AG04450 (cell line): ENCODE measurements at places on chromosomes 5 and 9.

DNA sequence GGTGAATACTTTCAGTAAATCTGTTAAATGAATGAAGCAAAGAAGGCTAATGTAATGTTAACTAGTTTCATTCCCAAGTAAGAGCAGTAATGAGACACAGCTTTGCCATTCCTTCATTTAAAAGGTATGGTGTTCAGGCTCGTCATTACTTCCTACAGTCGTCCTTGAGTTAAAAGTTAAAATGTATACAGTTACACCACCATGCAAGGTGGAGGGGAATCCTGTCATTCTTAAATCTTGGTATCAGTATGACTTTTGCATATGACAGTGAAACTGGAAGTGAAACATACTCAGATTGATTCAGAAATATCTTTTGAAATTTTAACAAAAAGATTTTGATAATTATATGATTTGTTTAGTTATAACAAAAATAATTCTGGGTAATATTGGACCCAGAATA, 25.9 kb downstream of the MTRR start:
- DNase-seq: no peak

- DNase-seq: no peak
These were observed 36.2 kb upstream of the ADAM19 start for GRCh38 chr5:157611571-157612476.

GRCh38 chr5:57642066-57642465, 159.5 kb upstream of the ACTBL2 start:
- no peak for DNase-seq

GRCh38 chr9:14535161-14535955, 157.9 kb downstream of the ZDHHC21 start:
- no peak for DNase-seq

- DNase-seq: no peak
These were observed 142.6 kb upstream of the ST8SIA4 start for GRCh38 chr5:101045689-101046088.

DNA sequence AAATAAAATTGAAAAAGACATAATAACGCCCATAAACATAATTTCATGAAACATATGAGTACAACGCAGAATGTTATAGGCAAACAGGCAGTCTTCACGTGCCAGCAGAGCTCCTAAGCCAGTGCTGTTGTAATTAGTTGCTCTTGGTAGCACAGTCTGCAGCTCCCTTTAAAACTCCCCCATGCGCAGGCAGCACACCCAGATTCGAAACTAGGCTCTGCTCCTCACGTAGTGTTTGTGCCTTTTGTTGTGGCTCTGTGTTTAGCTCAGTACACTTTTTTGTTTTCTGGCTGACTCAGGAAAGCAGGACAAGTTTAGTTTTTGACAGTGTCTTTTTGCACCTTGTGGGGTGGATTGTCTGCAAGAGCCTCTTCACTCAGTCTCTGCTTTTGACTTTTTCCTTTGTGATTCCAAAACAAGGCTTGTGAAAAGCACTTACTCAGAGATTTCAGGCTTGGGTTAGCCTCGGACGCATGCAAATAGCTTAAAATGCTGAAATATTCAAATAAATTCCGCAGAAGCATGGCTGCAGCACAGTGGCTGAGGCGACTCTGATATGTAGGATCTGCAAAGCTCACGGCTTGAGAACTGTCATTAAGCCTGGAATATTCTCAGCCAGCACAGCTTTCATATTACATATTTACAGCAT, 113.6 kb downstream of the IRX1 start:
- no peak for DNase-seq

DNA sequence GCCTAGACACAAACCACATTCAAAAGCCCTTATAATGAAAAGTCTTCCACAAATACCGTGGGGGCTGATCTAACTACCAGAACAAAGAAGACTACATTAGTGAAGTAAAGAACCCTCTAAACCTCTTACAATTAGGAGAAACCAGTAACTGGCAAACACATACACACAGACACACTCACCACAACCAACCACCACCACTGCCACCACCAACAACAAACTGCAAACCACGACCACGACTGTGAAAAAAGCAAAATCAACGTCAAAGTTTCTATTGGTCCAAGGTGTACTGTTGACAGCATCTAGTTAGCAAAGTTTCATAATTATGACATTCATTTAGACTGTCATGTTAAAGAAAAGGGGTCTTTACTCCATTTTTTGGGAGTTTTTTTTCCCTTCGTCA, 2.7 kb downstream of the CDO1 start:
- no peak for DNase-seq

- no peak for DNase-seq
These were observed 130.7 kb upstream of the LHFPL2 start for GRCh38 chr5:78779262-78779661.

- no peak for DNase-seq
These were observed 6.8 kb upstream of the TOR2A start for GRCh38 chr9:127741831-127742434.

DNA sequence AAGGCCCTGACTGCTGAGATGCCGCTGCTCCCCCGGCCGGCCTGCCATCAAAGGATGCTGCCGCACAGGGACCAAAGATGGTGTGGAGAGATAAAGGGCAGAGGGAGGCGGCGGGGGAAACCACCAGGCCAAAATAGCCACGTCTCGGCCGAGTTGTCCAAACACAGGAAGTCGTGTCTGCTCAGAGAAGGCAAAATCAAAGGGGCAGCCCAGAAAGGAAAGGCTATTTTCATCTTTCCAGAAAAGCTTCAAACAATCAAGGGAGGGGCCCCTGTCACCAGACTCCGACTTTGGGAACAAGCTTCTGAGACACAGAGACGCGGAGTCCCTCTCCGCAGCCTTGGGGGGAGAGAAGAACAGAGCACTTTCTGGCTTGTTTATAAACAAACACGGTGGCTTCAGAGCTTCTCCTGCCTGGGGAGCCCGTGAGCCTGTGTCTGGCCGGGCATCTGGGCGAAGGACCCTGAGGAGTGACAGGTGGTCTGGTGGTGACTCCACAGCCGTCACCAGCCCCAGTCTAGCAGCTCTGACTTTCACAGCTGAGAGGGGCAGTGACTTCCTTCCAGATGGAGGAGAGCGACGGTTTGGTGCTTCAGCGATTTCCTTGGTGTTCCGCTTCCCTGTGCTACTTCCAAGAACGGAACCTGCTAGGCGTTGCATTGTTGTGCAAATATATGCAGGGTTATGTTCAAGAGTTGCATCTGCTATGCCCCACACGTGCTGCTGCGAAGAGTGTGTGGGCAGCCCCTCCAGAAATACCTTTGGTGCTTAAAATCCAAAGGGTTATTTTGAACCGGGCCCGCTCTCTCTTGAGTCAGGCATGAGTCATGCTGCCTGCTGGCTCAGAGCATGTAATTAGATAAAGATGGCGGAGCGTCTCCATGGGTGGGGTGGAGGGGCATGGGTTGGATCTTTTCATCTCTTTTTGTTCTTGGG, 24.0 kb downstream of the ADAMTSL2 start:
- peak; percentile 51 for DNase-seq

- DNase-seq: no peak
These were observed 33.6 kb downstream of the CSNK1A1 start for GRCh38 chr5:149517461-149518122.

- no peak for DNase-seq
These were observed 720.3 kb upstream of the RGMB start for GRCh38 chr5:98053170-98053569.

- DNase-seq: no peak
These were observed 43.7 kb upstream of the HAND1 start for GRCh38 chr5:154521756-154522155.

- DNase-seq: no peak
These were observed 17.6 kb downstream of the SLCO6A1 start for GRCh38 chr5:102481054-102481715.

GRCh38 chr5:169778622-169779596, 141.8 kb downstream of the DOCK2 start:
- DNase-seq: no peak

DNA sequence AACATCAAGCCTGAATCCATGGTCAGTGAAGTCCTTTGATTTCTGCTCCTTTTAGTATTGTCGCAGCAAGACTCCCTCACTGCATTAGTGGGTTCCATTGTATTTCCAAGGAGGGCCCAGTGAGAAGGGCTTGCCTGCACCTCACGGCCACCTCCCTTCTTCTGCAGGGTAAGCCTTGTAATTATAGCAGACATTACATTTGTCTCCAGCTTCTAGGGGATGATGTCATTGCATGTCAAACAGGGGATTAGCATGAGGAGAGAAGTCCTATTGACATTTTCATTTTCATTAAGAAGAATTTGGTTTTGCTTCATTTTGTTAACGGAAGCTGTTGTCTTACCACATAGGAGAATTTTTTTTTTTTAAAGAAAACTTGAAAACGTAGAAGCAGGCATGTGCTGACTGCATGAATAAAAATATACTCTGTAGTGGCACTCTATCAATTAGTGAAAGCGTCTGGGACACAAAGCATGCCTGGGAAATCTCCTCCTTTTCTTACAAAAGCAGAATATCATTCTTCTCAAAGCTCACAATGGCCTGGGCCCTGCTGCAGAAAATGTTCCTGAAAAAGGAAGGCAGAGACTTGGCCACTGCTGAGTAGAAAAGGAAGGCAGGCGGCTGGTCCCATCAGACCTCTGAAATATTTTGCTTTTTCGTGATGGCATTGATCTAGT, 27.1 kb downstream of the MAP1B start:
- DNase-seq: no peak

DNA sequence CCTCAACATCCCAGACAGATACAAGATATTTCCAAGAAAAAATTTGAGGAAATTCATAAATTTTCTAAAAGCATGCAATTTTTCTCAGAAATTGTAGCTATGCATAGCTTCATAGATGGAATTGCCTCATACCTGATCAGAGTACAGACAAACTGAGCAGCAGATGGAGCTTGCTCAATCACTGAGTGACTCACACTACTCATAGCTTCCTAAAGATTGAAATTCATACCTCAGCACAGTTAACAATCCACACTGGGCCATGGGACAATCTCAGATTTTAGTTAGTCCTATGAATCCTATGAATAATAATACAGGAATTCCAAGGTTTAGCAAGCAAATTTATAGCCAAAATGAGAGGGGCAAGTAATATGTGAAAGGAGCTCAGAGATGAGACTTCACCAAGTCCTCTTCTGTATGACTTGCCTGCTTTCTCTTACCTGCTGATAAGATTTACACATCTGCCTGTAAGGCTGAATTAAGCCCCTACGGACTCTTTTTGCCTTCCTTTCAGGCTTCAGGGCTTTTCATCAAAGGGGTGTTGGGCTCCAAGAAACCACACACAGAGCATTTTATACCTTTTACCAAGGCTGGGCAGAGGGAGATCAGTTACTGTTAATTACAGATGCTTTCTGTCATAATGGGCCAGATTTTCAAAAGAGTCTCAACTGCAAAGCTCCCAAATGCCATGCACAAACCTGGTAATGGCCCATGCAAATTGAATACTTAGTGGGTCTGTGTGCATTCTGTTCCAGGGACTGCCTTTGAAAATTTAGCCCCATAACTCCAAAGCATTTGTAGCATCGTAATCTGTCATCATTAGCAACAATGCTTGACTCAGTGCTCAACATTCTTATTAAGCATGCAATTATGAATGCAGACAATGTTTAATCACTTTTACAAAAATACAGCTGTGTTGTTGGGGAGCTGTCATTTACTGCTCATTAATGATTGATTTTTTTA, 439.3 kb downstream of the DTWD2 start:
- DNase-seq: no peak

DNA sequence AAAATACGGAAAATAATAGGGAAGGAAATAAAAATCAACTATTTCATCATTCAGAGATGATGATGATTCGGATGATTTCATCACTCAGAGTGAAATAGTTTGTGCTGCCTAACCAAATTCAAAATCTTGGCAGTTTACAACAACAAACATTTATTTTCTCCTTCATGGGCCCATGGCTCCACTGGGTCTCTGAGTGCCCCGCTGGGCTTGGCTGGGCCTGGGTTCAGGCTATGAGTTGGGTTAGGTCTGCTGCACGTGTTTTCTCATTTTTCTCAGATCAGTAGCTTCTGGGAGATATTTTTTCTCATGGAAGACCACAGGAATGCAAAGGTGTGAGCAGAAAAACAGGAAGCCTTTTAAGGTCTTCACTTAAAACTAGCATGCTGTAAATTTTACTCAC, 24.0 kb upstream of the F2RL1 start:
- no peak for DNase-seq

- no peak for DNase-seq
These were observed 598.8 kb upstream of the BRINP1 start for GRCh38 chr9:119967867-119968535.

DNA sequence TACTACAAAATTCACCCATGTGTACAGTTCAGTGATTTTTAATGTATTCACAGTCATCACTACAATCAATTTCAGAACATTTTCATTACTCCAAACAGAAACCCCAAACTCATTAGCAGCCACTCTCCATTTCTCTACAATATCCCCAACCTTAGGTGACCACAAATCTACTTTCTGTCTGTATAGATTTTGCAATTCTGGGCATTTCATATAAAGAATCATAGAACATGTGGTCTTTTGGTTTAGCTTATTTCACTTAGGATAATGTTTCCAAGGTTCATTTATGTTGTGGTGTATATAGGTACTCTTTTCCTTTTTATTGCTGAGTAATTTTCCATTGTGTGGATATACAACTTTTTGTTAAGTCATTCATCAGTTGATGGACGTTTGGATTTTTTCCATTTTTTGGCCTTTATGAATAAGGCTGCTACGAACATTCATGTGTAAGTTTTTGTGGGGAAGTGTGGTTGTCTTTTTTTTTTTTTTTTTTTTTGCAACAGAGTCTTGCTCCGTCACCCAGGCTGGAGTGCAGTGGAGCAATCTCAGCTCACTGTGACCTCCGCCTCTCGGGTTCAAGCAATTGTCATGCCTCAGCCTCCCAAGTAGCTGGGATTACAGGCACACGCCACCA, 54.5 kb downstream of the DOCK8 start:
- no peak for DNase-seq

GRCh38 chr9:93132287-93132927, 1.6 kb downstream of the NINJ1 start:
- DNase-seq: no peak

DNA sequence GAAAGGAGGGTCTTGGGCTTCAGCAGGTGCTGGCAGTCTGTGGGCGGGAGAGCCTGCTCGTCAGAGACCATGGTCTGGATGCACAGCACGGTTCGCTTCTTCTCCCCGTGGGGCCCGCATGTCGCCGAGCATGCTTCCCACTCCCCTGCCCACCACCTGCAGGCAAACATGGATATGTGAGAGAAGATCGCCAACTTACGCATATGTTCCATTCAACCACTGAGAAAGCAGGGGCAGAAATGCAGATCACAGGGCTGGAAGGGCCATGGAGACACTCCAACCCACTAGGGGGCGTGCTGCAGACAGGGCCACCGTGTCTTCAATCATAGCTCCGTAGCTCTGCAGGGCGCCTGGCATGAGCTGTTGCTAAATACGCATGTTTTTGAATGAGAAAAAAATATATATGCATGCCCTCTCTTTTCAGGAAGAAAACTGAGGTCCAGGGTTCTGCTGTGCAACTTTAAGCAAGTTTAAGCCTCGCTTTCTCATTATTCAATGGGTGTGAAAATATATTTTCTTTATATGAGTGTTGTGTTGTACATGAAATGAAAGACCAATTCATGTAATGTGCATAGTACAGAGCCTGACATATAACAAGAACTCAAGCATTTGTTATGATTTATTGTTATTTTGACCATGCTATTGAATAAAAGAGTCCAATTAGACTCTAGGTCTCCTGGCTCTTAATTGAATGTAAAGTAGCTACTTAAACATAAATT, 148.0 kb downstream of the TARS1 start:
- DNase-seq: no peak
